Stimulated activated memory B cell treated with anti-CD40 and anti-IgM and Interleukin-4, amounts not matched to agents 10 μg/mL and 1 μg/mL and 100 μg/mL, for 72 hours (primary cell): ENCODE measurements at places on chromosomes 7 and 10.

GRCh38 chr10:4121502-4122380, 336.7 kb upstream of the KLF6 start:
- ATAC-seq, result peak; percentile 87

GRCh38 chr10:104777086-104777799, 136.2 kb downstream of the SORCS3 start:
- ATAC-seq, result no peak

GRCh38 chr10:36301139-36301538, 659.0 kb upstream of the FZD8 start:
- no peak for ATAC-seq

- ATAC-seq, result no peak
These were observed 41.8 kb upstream of the MKI67 start for GRCh38 chr10:128167926-128168520.

DNA sequence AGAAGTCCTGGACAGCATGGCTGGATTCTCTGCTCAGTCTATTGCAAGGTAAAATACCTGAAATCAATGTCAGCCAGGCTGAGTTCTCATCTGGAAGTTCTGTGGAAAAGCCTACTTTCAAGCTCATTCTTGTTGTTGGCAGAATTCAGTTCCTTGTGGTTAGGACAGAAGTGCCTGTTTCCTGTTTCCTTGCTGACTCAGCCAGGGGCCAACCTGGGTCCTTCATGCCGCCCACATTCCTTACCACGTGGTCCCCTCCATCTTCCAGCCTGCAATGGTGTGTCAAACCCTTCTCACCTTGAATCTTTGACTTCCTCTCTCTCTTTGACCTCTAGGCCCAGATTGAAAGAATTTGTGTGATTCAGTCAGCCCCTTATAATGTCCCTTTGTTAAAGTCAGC, 197.1 kb upstream of the STK17A start:
- no peak for ATAC-seq

DNA sequence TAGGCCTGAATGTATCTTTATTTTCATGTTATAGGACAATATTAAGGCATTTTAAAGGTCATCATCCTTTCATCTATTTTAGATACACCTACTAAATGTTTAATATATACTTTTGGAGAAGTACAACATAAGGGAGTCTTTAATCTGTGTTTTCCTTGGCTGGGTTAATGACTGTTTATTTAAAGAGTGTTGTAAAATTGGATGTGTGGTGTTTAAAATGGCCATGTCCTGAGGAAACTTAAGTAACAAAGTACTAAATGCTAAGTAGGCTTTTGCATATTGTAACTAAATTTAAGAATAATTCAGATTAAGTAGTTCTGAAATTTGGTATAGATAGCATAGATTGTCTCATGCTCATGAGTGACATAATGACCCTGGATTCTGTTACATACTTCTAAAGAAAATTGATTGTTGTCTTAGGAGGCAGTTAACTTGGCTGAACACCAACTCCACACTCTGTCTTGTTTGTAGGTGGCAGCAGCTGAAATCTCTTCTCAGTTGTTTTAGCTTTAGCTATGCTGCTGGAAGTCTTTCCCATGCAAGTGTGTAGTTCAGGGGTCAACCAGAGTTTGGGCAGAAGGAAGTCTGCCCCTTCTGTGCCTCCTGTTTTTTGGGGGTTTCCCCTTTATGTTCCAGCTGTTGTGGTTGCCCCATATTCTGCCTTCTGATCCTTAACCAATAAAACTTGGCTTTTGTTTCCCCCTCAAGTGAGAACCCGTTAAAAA, 29.2 kb downstream of the DLD start:
- no peak for ATAC-seq

DNA sequence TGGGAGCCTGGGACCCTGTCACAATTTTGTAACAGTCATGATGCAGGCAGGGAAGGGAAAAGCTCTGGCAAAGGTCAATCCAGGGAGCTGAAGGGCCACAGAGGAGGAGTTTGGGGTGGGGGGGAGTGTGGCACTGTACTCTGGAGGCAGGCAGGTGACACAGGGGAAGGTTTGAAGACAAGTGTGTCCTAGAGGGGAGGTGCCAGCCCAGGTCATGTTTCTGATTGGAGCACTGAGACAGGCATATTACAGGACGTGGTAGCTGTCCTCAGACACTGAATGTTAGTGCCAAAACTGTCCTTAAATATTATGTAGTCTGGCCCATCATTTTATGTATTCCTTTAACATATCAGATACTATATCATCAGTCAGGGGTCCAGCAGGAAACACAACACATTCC, 75.6 kb upstream of the LRRC4 start:
- ATAC-seq, result no peak

- no peak for ATAC-seq
These were observed 180.5 kb downstream of the HIBADH start for GRCh38 chr7:27482219-27482618.

GRCh38 chr7:88761779-88762178, 2.3 kb downstream of the ZNF804B start:
- ATAC-seq, result no peak

- no peak for ATAC-seq
These were observed 11.4 kb upstream of the KCTD7 start for GRCh38 chr7:66617295-66617694.
